SW480 (cell line): ENCODE measurements at places on chromosomes 4 and X.

DNA sequence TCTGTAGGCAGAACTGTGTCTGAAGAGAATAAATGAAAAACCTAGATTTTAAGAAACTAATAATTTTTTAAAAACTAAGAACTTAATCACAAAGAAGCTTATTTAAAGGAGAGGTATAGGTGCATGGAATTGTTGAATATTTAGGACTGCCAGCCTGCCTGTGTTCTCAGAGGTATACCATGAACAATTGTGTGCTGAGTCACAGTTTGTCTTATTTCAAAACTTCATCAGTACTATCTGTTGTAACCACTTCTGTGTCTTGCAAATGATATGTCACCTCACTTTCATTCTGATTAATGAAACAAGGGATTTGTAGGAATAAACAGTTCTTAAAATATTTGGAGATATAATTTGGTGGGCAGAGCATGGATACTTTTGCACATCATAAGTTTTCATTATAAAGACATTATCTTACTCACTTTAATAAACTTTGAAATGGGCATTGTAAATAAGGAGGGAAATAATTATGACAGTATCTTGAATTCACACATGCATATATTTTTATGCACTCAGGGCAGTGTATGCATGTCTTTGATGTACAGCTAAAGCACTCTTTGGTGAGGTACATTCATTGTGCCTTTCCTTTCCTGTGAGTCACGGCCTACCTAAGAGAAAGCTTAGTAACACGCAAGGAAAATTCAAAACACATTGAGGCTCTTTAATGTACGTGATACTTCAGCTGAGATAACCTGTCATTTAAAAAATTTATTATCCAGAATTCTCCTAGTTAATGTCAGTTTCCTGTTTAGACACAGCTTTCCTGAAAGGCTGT is 31.7 kb downstream of the STOX2 start:
- DNase-seq, result peak; percentile 0

- DNase-seq, result no peak
These were observed 78.6 kb upstream of the AMELX start for GRCh38 chrX:11214346-11215190.

GRCh38 chr4:139736661-139737060 is 71.0 kb downstream of the MGST2 start:
- no peak for DNase-seq

- no peak for DNase-seq
These were observed 2252.9 kb upstream of the AGA start for GRCh38 chr4:179695175-179695574.
